GM12864 (cell line): ENCODE measurements at places on chromosomes 13 and 19.

DNA sequence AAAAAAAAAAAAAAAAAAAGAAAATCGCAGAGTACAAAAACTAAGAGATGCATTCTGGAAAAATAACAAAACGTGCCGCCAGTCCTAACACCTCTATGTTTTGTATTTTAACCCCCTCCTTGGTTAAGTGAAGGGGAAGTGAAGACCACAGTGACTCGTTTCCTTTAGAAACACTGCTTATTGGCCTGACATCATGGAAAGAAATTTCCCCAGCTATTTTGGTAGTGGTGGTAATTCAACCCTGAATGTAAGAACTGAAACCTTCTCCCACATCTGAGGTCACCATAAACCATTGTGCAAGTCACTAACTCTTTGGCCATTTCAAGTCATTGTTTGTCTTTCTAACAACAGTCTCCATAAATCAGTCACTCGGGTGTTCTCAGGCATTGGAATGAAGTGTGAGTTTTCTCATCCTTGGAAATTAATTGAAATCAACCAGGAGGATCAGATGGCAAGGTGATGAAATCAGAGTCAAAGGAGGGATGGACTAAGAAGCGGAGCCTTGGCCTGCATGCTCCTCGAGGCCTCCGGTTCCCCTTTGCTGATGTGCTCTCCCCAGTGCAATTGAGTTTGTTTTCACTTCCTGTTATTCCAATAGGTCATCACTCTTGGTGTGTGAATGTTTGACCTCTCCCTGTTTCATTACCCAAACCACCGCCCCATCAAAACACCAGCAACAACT, 443.9 kb downstream of the FGF9 start:
- peak; percentile 96 for DNase-seq

- DNase-seq = peak; percentile 92
These were observed at the start of gene ZNF675 for GRCh38 chr19:23686621-23687423. Gene ZNF675, minus strand, starts transcription at chr19:23687212. Its CDS starts 179 bp downstream, at chr19:23687033.

GRCh38 chr19:52492994-52493470, 34.4 kb upstream of the ZNF808 start:
- no peak for DNase-seq

DNA sequence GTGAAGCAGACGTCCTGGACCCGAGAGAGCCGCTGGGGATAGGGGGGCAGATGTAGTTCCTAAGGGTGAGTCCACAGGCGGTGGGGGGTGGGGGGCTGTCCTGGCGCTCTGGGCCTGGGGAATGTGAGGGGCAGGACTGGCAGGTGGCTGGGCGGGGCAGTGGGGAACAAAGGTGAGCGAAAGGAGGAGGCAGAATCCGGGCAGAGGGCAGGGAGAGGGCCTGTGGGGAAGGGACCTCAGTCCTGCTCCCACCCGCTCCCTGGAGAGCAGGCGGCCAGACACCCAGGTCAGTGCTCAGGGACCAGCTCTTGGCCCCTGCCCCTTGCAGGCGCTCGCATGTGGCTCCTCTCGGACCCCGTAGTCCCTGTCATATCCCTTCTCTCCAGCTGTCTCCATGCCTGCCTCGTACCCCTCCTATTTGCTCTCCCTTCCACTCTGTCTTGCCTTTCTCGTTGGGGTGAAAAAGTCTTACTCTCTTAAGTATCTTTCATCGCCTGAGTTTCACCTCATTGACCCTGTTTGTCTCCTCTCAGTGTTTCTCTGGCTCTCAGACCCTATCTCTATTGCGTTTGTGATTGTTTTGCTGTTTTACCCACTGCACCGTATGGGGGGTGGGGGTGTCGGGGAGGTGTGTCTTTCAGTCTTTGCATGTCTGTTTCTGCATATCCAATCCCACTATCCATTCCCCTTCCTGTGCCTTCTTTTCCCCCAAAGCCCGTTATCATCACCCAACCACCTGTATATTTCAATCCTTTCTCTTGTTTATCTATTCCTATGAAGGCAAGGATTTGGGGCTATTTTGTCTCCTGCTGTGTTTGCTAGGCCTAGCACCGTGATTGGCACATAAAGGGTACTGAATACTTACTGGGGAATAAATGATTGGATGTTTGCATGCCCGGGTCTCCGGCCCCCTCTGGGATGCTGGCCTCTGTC, 5.8 kb downstream of the SPHK2 start:
- no peak for DNase-seq

GRCh38 chr19:10104665-10105508, 1.3 kb upstream of the PPAN start:
- DNase-seq = peak; percentile 98

- no peak for DNase-seq
These were observed 30.1 kb downstream of the ZAR1L start for GRCh38 chr13:32284927-32285632.

DNA sequence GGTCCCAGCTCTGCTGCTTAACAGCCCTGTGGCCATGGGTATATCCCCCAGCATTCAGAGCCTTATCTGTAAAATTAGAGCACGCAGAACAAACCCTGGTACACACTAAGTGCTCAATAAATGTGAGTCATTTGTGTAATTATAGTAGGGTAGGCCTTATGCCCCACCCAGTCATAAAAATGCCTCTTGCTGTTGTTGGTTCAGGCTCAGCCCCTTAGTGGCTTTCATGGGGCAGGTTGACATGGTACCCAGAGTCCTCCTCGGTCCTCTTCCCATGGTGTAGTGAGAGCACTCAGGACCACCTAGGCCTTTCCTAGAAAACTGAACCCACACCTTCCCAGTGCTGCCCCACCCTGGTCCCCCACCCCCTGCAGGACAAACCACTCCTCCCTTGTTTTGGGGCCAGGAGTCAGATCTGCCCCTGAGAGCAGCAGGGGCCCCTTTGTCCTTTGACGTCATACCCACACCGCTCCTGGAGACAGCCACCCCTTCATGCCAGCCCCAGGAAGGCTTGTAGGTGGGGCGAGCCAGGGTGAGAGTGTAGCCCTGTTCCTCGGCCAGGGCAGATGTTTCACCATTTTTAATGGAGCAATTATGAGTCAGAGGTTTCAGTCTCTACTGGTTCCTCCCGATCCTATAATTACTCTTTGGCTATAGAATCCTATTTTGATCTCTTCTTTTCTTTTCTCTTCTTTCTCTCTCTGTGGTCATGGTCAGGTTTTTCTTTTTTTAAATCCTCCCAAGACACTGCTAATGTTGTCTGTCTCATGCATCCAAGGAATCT, 36.8 kb downstream of the ACTN4 start:
- DNase-seq = peak; percentile 45

DNA sequence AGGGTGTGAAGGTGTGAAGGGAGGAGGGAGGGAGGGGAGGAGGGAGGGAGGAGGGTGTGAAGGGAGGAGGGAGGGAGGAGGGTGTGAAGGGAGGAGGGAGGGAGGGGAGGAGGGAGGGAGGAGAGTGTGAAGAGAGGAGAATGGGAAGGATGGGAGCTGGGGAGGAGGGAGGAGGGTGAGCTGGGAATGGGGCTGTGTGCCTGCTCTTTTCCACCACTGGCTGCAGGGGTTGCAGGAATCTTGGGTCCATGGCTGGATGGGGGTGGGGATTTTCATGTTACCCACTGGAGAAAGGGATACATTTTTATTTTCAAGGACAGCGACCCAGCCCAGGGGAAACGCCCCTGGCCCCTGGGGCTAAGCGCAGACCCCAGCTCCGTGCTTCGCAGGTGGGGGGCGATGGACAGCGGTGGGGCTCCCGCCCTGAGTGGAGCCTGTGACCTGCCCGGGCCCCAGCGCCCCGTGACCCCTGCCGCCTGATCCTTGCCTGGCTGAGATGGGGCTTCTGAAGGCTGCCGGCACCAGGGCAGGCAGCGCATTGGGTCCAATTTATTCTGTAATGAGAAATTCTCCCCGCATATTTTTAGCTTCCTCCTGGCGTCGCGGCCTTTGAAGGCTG, 3.0 kb upstream of the EFNA2 start:
- DNase-seq = no peak

- no peak for DNase-seq
These were observed 5.7 kb upstream of the TNFSF13B start for GRCh38 chr13:108263621-108264355.

DNA sequence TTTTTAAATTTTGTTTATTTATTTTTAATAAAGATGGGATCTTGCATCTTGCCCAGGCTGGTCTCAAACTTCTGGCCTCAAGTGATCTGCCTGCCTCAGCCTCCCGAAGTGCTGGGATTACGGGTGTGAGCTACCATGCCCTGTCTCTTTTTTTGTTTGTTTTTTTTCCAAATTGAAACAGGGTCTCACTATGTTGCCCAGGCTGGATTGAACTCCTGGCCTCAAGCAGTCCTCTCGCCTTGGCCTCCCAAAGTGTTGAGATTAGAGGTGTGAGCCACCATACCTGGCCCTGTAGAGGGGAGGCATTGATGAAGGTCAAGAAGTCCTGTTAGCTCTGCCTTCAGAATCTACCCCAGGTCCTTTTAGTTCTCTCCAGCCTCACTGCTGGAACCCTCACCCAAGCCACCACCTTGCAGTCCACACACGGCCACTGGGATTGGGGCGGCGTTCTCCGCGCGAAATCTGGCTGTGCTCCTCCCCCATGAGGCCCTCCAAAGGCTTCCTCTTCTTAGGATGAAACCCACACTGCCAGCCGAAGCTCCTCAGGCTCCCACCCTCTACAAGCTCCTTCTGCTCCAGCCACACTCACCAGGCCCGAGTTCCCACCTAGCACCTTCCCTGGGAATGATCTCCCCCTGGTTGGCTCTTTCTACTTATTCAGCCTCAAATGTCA, 34.9 kb downstream of the ACTN4 start:
- DNase-seq = no peak

DNA sequence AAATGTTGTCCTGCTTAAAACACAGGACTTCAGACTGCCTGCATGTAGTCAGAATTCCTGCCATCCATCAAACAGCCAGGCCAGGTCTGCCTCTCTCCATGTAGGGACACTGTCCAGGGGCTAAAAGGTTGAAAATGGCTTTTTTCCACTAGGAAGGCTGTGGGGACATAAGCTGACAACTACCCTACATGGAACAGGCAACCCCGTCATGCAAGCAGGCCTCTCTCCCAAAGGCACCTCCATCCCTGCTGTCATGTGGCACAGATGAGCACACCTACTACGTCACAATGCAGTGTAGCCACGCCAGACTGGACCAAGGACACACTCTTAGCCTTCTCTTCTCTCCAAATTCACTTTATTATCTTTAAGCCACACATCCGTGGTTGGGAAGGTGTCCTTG, 40.8 kb downstream of the LATS2 start:
- no peak for DNase-seq

GRCh38 chr13:75895168-75895567, 259.0 kb downstream of the LMO7 start:
- no peak for DNase-seq

DNA sequence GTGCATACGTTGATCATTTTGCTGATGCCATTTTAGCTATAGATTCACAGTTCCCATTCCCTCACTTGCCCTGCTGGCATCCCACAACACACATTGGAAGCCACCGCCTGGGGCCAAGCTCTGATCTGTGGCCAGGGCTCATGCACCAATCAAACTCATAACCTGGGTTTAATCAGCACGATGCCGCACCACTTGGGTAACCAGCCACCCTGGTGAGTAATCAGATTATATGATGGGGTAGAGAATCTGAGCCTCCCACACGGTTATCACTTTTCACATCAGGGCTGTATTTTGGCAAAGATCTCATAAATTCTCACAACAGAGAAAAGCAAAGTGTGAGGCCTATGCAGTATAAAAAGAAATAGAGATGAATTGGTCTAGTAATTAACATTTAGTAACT, 66.0 kb upstream of the TNFRSF19 start:
- DNase-seq = no peak

- DNase-seq = no peak
These were observed 41.2 kb downstream of the ABCC4 start for GRCh38 chr13:95260031-95260525.

GRCh38 chr19:2240881-2241760, 4.5 kb downstream of the SF3A2 start:
- no peak for DNase-seq

GRCh38 chr19:35248310-35249145, at the start of gene LSR:
Gene LSR, plus strand, starts transcription at chr19:35249002. Its CDS starts 21 bp downstream, at chr19:35249023.
- peak; percentile 86 for DNase-seq

GRCh38 chr19:35559281-35559659, 4.2 kb downstream of the ATP4A start:
- no peak for DNase-seq

DNA sequence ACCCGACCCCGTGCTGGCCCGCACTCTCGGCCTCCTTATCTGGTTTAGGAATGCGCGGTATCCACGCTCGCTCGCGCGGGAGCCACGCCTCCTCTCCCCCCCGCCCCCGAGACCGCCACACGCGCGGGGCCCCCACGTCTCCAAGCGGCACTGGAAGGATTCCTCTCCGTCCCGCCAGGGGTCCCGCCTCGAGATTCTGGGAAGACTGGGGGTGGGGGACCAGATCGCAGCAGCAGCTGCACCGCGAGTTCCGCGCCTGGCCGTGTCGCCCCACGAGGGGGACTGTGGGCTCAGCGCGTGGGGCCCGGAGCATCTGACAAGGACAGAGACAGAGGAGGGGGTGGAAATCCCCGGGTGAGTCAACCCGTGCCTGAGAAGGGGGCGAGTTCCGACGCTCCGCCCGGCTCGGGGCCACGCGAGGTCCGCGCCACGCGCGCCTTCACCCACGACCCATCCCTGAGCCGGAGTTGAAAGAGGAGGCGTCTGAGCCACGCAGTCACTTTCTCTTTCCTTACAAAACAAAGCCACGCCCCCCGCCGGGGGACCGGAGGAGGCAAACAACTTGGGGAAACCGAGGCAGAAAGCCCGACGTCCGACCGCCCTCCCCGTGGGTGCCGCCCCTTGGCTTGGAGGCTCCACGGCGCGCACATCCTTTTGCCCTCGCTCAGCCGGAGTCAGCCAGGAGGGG, 814 bp downstream of the S1PR2 start:
- no peak for DNase-seq

GRCh38 chr13:41457589-41458186, 338 bp downstream of the RGCC start:
- no peak for DNase-seq

DNA sequence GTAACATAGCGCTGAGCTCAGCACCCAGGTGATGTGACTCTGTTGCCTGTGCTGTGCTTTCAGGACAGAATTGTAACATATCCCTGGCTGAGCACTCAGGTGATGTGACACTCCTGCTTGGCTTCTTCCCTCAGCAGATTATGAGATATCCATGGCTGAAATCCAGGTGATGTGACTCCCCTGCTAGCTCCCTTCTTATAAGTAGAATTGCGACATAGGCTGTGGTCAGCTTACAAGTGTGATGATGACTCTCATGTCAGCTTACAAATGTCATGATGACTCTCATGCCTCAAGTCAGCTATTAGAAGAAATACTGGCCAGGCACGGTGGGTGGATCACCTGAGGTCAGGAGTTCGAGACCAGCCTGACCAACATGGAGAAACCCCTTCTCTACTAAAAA, 14.3 kb upstream of the ZNF429 start:
- DNase-seq = no peak
